ENCODE measurements at places on chromosomes 6 and 20.

DNA sequence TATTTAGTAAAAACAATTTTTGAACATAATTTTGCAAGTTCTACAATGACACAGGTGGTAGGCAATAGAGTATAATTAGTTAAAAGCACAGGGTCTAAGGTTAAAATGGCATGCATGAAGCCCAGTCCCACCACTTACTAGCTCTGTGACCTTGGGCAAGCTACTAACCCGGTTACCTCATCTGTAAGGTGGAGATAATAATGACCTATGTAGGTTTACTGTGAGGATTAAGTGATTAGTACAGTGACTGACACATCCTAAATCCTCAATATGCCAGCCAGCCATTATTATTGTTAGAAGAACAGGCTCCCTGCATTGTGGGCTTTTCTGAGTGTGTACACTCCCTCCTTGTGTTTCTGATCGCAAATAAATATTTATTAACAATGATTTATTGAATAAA lies 26.2 kb downstream of the ATXN1 start:
- no peak for DNase-seq

GRCh38 chr6:73435236-73435635 lies 16.9 kb downstream of the CGAS start:
- no peak for DNase-seq

DNA sequence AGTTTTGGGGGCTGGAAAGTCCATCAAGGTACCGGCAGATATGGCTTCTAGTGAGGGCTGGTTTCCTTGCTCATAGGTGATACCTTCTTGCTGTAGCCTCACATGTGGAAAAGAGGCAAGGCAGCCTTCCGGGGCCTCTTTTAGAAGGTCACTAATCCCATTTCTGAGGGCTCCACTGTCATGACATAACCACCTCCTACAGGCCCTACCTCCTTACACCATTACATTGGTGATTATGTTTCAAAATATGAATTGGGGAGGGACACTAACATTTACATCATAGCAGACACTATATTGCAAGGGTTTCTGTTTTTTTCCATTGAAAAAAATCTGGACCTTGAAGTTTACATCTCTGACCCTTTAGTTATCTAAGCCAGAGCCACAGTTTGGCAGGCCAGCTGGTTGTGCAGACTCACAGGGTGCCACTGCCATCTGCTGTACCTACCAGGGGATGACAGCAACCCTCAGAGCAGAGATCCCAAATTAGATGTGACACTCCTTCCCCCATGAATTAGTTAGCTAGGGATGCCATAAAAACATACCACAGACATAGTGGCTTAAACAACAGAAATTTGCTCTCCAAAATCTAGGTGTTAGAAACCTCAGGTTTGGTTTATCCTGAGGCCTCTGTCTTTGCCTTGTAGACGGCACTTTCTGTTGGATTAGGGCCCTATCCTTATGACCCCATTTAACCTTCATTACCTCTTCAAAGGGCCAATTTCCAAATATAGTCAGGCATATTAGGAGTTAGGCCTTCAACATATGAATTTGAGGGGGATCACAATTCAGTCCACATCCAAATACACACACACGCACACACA lies 166.4 kb upstream of the RNF217 start:
- DNase-seq, result peak; percentile 62

- DNase-seq, result peak; percentile 46
These were observed 55.4 kb downstream of the RIPOR3 start for GRCh38 chr20:50635676-50636600.

DNA sequence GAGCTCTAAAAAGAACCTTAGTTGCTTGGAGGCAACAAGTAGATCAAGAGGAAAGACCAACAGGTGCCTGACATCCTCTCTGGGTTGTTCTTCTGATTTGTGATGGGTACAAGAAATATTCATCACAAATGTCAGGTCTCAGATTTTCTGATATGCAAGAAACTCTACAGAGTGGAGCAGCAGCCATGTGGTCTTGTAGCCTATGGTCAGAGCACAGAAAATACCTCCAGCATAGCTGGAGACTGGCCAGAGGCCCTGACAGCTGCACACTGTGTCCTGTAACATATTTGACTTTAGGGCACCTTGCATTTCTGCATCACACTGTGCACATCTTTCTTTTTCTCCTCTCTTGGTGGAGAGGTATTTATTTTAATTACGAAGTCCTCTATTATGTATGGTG lies 116.3 kb downstream of the GMPR start:
- DNase-seq, result no peak

GRCh38 chr20:46137816-46138215 lies 19.7 kb downstream of the CD40 start:
- DNase-seq, result no peak

DNA sequence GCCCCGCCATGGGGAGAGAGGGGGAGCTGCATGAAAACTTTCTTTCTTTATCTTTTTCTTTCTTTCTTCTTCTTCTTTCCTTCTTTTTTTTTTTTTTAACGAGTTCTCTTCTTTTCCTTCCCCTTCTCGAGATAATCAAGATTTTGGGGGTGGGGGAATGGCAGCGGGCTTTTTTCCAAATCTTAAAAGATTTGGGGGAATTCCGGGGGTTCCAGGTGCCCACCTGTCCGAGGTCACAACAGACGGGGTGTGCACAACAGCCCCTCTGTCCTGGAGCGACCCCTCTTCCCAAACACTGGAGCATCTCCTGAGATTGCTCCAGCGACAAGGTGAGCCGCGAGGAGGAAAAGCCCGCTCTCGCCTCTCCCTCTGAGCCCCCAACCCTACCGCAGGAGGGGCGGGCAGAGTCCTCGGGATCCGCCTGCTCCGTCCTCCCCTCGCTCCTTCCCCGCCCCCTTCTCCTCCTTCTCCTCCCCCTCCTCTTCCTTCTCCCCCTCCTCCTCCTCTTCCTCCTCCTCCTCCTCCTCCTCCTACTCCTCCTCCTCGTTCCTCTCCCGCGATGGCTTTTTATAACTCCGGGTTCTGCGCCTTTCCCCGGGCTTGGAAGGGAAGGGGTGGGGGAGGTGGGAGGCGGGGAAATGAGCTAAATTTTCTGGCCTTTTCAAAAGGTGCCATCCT lies 689 bp upstream of the KCNB1 start:
- DNase-seq, result no peak

DNA sequence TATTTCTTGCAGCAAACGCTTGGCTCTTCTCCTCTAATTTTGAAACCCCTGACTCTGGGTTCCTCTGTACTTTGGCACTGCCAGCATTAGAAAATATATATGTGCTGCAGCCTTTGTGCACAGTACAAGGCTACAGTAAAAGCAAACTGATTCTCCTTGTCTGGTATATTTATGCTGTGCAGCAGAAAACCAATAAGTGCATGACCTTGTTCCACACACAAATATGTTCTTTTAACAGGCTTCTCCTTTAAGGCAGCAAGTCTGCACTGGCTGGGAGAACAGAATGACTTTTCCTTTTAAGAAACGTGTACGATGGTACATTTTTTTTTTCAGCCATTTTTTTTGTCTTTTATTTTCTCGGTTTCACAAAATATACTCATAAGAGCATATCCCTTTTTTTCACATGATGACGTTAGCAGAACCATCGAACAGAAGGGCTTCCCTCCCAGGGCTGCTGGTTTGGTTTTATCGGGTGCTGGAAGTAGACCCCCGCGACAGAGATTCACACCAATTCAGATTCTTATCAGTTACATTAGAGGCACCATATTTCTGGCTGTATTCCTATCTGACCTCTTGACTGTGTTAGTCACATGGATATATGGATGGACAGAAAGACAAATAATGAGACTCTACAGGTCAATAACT lies 129.9 kb upstream of the ARID1B start:
- no peak for DNase-seq

DNA sequence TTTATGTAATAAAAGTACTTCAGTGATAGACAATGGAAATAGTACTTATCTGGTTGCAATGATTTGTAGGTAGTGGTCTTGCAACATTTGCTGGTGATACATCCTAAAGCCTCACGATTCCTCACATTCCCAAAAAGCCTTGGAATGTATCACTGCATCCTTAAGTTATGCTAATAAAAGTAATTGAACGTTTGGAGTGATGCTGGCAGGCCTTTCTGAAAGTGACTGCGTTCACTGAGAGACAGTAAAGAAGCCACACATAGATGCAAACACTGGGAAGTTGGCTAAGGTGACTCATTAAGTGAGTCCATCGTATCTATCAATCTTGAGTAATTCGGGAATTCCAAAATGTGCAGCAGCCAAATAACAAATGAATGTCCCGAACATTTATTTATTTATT lies 444.1 kb upstream of the SOX4 start:
- no peak for DNase-seq

GRCh38 chr20:16801919-16802651 lies 53.9 kb downstream of the OTOR start:
- peak; percentile 40 for DNase-seq

DNA sequence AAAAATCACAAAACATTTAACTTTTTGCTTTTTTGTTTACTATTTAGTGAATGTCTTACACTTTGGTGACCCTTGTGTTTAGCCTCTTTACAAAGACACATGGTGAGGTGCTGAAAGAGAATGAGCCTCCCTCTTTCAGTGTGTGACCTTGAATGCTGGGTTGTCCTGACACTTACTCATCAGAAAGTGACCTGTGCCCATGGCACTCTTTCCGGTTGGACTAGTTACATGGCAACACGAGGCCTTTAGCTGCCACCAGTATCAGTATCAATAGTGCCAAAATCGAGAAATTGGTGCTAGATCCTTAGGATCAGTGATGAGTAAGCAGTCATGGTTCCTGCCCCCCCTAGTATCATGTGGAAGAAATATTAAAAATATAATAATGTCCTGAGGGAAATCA lies 1.7 kb upstream of the RPL7L1 start:
- no peak for DNase-seq

DNA sequence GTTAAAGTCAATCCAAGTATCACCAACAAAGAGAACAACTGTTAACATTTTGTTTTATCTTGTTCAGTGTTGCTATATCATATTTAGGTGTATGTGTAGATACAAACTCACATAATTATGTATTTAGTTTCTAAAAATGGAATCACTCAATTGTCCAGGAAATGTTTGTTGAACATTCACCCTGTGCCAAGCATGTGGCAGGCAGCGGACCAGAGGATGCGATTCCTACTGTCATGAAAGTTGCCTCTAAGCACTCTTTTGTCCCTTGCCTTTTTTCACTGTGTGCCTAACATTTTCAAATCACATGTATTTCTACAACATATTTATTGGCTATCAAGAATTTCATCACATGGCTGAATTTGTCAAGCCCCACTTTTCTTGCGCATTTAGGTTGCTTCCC lies 16.9 kb upstream of the TGM2 start:
- no peak for DNase-seq

DNA sequence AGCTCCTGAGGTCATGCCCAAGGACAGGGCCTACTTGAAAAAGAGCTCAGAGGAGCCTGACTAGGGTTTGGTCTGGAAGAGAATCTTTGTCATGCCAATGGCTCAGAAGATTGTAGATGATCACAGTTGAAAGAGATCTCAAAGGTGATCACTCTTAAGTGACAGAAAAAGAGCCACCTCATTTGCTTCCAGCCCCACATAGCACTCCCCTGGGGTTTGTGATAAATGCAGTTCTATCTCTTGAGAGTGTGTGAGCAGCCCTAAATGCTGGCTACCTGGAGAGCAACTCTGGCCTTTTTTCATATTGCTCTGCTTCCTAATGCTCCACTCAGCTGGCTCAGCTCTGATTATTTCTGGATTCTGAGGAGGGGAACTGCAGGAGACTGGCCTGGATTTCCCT lies 39.3 kb downstream of the KLHL32 start:
- no peak for DNase-seq

DNA sequence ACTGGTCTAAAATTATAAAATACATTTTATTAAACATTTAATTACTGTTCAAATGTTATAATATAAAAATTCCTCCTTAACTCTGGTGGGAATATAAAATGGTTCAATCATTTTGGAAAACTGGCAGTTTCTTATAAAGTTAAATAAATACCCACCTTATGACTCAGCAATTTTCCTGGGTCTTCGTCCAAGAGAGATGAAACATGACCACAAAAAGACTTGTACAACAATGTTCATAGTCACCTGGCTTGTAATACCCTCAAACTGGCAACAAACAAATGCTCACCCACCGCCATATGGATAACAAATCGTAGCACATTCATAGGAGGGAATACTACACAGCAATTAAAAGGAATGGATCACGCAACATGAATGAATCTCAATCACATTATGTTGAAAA lies 66.0 kb upstream of the RIN2 start:
- no peak for DNase-seq

- DNase-seq, result no peak
These were observed 48.7 kb downstream of the AKIRIN2 start for GRCh38 chr6:87653074-87653962.

- no peak for DNase-seq
These were observed 51.9 kb upstream of the MRPS10 start for GRCh38 chr6:42269553-42269952.

GRCh38 chr6:138572885-138573284 lies 73.6 kb upstream of the NHSL1 start:
- DNase-seq, result no peak

DNA sequence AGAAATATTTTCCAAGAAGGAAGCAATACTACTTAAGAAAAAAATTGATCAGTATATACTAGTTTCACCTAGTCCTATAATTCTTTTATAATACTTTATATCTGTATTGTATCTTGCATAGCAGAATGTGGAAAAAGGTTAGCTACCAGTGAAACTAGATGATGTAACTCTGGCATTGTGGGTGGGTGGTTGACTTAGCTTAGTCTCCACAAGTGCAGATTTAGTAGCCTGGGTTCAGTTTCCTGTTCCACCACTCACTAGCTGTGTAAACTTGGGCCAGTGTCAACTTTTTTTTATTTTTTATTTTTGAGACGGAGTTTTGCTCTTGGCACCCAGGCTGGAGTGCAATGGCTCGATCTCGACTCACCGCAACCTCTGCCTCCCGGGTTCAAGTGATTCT lies 2.0 kb downstream of the MUC21 start:
- DNase-seq, result no peak

DNA sequence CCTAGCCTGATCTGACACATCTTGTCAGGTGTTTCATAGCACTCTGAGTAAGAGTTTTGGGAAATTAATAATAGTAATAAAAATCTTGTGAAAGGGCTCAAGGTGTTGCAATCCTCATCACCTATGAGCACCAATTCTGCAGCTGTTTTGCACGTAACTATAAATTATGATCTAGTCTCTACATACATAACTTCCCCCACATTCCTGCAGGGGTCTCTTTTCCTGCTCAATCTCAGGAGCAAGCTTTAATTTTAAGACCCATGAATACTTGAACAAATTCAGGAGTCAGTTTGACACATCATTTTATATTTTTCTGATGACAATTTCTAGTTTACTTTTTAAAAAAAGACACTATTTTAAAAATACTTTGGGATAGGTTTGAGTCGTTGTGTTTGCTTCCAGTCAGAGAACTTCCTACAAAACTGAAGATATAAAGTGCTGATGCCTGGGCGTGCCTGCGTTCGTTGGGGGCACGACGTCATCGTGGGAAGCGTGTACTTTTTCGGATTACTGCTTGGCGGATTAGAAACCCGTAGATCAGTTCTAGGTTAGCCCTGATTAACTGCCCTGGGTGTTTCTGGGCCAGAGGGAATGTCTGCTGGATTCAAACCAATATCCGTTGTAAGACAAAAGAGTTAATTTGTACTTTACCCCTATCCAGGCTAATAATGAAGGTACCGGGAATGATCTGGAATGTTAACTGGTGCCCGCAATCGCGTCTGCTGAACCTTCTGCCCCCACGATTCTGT lies 1.0 kb upstream of the E2F3 start:
- DNase-seq, result no peak

- no peak for DNase-seq
These were observed 99.2 kb downstream of the MYO6 start for GRCh38 chr6:75848274-75848673.

GRCh38 chr6:1029141-1029540 lies 282.8 kb upstream of the FOXQ1 start:
- no peak for DNase-seq

All from NCI-H774 (cell line).